Right ventricle myocardium inferior (tissue), 1 donor: ENCODE measurements at places on chromosomes 11 and 22. TPM values are rescaled to one million over a fixed set of nuclear protein-coding genes. Genes with fewer than 3 reads are reported as not detected.

GRCh38 chr11:99066618-99067317 is 46.0 kb downstream of the CNTN5 start:
- DNase-seq: no peak

- DNase-seq: no peak
Measured at GRCh38 chr11:84675396-84676025, 951.6 kb downstream of the DLG2 start.

DNA sequence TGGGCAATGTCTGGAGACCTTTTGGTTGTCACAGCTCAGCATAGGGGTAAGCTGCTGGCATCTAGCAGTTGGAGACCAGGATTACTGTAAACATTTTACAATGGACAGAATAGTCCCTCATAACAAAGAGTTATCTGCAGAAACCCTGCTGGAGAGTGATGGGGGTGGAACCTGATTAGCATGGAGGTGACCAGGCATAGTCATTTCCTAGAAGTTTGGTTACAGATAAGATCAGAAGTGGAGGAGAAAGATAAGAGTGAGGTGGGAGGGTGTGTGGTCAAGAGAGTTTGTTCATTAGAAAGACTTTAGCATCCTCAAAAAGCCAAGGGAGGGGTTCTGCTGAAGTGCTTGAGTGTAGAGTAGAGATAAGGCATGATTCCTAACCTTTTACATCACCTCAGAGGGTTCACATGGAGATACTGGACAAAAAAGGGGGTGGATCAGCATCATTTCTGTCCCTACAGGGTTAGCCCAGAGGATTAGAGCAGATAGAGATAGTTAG is 38.8 kb downstream of the PRDM11 start:
- no peak for DNase-seq

GRCh38 chr11:61949169-61950034 is 749 bp upstream of the BEST1 start:
- DNase-seq: peak; percentile 88

- DNase-seq: no peak
Measured at GRCh38 chr11:99592266-99592665, 571.5 kb downstream of the CNTN5 start.

DNA sequence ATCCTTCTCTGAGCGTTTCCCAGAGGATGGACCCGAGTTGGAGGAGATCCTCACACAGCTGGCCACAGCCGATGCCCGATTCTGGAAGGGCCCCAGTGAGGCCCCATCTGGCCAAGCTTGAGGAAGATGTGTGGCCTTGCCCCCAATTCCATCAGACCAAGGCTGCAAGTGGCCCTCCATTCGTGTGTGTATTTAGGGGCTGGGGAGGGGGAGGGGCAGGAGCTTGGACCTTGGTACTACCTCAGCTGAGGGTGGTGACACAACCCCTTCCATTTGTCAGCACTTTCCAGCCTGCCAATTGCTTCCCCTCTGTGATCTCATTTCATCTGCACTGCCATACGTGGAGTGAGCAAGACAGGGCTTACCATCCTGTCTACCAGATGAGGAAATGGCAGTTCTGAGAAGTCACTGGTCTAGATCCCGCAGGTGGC is 1.3 kb upstream of the BBS1 start:
- no peak for DNase-seq

The GSTT2B gene
- 4.6 TPM for total RNA-seq

DNA sequence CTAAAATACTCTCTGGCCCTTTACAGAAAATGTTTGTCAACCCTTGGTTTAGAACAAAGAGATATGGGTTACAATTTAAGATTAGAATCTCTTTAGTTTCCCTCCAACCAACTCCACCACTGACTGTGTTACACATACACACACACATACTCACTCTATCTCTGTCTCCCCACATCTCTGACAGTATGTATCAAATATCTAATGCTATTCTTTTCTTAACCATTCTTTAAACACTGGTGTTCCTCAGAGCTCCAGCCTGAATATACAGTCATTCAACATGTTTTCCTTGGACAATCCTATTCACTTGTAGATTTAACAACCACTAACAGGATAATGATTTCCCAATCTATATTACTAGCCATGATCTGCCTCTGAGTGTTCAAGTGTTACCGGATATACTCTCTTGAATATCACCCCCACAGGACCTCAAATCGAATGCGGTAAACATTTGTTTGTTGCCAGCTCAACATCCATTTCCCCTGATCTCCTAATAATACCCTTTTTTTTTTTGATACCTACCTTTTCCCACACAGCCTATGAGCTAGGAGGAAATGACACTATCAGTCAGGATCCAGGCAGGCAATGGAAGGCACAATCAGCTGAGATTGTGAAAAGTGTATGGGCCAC is 6.1 kb downstream of the MPZL3 start:
- no peak for DNase-seq

The DGCR6 gene
- 8.0 TPM for total RNA-seq

The C11orf65 gene
- 0.43 TPM for total RNA-seq

- no peak for DNase-seq
Measured at GRCh38 chr22:21938906-21939305, 13.7 kb downstream of the PPM1F start.

DNA sequence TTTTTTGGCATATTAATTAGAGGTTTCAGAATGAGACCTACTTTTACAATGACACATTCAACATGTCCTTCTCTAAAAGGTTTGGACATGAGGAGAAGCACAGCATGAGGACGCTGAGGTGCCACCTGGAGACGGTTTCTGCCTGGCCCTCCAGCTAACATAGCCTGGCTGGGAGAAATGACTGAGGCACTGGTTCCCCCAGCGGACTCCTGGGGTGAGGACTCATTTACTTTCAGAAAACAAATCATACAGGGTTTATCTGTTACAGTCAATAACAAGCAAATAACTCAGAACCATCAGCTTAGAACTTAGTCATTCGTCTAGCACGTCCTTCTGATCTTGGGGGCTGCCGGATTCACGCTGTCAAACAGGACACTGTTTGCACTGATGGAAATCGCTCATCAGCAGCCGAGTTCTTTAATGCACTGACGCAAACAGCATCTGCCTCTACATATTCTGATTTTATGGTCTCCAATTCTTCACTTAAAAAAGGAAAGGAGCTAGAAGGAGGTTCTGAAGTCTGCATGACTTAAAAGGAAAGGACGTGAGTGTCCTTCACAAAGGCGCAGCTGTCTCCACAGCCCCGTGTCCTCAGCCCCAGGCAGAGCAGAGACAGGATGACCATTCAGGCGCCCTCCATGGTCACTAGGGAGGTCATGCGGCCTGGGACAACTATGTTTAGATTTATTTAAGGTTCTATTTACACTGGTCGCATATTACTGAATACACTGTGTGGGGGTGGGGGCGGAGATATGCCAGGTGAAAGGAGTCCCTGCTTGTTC is 44.2 kb downstream of the CERK start:
- DNase-seq: no peak

- no peak for DNase-seq
Measured at GRCh38 chr11:7261578-7261977, 9.9 kb downstream of the SYT9 start.

DNA sequence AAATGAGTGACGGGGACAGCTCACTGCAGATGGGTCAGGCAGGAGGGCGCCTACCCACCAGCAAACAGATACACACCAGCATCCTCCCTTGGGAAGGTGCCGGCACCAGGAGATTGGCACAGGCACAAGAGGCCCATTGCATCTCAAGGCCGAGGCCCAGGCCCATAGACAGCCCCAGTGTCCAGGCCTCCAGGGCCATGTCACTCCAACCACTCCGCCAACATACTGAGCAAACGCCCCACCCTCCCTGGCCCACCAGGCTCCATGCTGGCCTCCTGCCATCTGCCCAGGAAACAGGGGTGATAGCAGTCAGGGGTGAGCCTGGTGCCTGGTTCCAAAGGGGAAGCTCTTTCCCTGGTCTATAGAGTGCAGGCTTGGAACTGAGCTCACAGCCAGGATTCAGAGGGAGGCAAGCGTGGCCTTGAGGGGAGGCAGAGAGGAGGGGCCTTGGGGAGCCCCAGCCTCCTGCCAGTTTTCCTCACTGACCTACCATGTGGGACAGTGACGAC is 34.7 kb downstream of the PISD start:
- DNase-seq: no peak

DNA sequence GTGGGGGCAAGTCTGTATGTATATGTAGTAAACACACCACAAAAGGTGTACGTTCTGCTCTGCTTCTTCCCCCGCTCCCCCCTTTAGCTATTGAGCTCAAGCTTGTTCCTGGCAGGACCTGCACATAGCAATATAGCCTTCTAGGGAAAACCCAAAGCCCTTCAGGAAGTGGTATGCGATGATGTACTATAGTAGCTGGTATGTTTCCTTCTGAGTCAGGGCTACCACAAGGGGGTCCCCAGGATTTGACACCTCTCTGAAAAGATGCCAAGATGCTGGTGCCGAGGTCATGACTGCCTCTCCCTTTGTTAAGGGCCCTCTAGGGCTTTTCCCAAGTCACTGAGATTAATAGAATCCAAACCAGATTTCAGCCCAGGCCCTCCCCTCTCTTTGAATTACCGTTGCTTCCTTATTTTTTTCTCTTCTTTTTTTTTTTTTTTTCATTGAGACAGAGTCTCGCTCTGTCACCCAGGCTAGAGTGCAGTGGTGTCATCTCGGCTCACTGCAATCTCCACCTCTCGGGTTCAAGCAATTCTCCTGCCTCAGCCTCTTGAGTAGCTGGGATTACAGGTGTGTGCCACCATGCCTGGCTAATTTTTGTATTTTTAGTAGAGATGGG is 268.4 kb downstream of the ETS1 start:
- DNase-seq: no peak
